ENCODE measurements at places on chromosomes 6 and 20.
A peak's percentile ranks its signal among the peaks of the same experiment; 100 is the strongest.

- H3K27ac ChIP-seq = no peak overlapping the region
- H3K4me3 ChIP-seq = no peak overlapping the region
- H3K27me3 ChIP-seq = no peaks in the 10 kb centered on the region
- no peaks in the 10 kb centered on the region for H3K4me1 ChIP-seq
- no peak for DNase-seq
- H3K36me3 ChIP-seq = no peaks in the 10 kb centered on the region
Measured at GRCh38 chr20:62415354-62416111, 8.4 kb upstream of the CABLES2 start.

- peak overlapping the region; percentile 77 for H3K27ac ChIP-seq
- peak; percentile 85 for DNase-seq
- no peaks in the 10 kb centered on the region for H3K36me3 ChIP-seq
- no peaks in the 10 kb centered on the region for H3K27me3 ChIP-seq
Measured at GRCh38 chr6:166237617-166238016, 70.0 kb upstream of the TBXT start.

DNA sequence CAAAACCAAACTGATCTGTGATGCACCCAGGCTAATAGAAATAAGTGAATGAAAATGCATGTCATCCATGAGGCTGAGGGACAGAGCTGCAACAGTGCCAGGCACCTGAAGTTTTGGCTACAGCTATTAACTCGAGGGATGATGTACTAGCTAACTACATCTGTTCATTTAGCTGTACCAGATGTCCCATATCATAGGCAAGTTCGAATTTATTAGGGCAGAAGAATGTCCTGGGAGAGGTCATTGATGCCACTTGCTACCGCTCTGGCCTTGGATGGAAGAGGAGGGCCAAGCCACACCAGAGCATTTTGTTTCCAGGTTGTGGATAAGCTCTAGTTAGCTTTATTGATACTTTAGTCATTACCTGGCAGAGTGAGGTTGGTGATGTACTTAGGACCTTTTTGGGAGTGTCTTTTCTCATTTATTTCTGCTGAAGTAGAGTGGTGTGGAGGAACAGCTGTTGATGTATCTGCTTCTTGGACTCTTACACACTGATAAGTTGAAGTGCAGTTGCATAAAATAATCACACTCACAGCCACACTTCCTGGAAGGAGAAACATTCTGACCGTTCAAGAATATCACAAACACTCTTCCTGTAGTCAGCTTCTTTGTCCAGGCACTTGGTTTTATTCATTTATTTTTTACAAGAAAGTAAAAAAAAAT, 8.2 kb downstream of the ZFAND3 start:
- no peaks in the 10 kb centered on the region for H3K36me3 ChIP-seq
- no peaks in the 10 kb centered on the region for H3K27me3 ChIP-seq
- DNase-seq = no peak
- H3K4me3 ChIP-seq = no peak overlapping the region
- H3K27ac ChIP-seq = no peak overlapping the region

DNA sequence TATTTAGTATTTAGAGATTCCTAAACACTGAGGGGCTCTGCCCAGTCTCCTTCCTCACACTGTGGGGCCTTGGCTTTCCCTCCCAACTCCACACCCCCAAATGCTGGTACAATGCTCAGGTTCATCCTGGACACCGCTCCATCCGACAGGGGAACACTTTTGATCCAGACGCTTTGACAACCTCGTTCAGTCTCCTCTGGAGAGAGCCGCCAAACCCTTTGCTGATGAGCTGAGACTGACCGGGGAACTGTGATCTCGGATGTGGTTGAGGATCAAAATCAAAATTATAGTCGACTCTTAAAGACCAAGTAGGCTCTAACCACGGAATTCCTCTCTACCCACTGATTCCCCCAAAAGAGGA, 38.8 kb upstream of the HLA-E start:
- H3K27ac ChIP-seq = no peak overlapping the region
- H3K4me3 ChIP-seq = no peak overlapping the region
- DNase-seq = no peak
- no peaks in the 10 kb centered on the region for H3K36me3 ChIP-seq

GRCh38 chr20:60269573-60270162, 311.4 kb downstream of the CDH26 start:
- H3K4me1 ChIP-seq = no peaks in the 10 kb centered on the region
- DNase-seq = no peak
- no peak overlapping the region for H3K4me3 ChIP-seq
- H3K27me3 ChIP-seq = no peaks in the 10 kb centered on the region
- H3K36me3 ChIP-seq = no peaks in the 10 kb centered on the region

DNA sequence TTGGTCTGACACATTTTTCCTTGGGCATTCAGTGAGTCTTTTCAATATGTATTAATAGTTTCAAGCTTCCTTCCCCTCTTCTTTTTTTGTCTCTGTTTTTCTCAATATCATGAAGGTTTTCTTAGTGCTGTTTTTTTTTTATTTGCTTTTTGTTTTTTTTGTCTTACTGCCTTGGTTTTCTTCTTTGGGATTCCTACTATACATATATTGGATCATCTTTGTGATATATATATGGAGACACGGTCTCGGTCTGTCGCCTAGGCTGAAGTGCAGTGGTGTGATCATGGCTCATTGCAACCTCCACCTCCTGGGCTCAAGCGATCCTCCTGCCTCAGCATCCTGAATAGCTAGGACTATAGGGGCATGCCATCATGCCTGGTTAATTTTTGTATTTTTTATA, 43.8 kb downstream of the NCOA3 start:
- no peak for DNase-seq
- H3K36me3 ChIP-seq = no peaks in the 10 kb centered on the region

DNA sequence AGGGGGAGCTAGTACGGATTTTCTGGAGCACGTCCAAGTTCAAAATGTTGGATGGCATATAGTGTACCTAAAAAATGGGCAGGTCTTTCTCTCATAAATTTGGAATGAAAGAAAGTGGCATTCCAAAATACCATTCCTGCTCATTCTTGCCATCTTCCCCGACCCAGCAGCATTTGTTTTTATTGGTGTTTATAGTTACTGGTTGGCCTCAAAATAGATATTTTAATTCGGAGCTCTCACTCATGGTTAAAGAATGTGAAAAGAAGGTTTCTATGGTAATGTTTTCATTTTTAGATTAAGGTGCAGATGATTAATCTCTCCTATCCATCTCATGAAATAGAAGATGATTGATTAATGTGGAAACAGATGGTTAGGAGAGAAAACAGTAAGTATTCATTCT, 204.5 kb downstream of the HIVEP2 start:
- no peaks in the 10 kb centered on the region for H3K4me1 ChIP-seq
- DNase-seq = no peak
- no peaks in the 10 kb centered on the region for H3K36me3 ChIP-seq
- no peak overlapping the region for H3K27ac ChIP-seq
- H3K27me3 ChIP-seq = no peaks in the 10 kb centered on the region

DNA sequence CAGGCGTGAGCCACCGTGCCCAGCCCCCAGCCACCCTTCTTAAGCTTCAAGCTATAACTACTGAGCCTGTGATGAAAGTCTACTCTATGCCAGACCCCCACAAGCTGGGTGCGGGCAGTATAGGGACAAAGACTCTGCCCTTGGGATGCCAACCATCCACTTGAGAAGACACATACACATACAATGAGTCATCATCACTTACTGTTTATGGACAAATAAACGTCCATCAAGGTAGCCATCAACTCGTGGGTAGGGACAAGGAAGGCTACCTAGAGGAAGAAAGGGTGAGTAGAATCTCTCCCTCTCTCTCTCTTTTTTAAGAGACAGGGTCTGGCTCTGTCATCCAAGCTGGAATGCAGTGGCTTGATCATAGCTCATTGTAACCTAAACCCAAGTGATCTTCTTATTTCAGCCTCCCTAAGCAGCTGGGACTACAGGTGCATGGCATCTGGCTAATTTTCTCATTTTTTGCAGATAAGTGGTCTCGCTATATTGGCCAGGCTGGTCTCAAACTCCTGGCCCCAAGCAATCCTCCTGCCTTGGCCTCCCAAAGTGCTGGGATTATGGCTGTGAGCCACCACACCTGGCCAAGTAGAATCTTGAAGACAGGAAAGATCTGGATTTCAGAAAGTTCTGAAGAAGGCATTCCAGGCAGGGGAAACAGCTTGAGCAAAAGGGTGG, 2.6 kb upstream of the TP53INP2 start:
- no peak overlapping the region for H3K27ac ChIP-seq
- no peaks in the 10 kb centered on the region for H3K36me3 ChIP-seq
- H3K4me3 ChIP-seq = no peak overlapping the region
- no peaks in the 10 kb centered on the region for H3K27me3 ChIP-seq
- no peaks in the 10 kb centered on the region for H3K4me1 ChIP-seq

DNA sequence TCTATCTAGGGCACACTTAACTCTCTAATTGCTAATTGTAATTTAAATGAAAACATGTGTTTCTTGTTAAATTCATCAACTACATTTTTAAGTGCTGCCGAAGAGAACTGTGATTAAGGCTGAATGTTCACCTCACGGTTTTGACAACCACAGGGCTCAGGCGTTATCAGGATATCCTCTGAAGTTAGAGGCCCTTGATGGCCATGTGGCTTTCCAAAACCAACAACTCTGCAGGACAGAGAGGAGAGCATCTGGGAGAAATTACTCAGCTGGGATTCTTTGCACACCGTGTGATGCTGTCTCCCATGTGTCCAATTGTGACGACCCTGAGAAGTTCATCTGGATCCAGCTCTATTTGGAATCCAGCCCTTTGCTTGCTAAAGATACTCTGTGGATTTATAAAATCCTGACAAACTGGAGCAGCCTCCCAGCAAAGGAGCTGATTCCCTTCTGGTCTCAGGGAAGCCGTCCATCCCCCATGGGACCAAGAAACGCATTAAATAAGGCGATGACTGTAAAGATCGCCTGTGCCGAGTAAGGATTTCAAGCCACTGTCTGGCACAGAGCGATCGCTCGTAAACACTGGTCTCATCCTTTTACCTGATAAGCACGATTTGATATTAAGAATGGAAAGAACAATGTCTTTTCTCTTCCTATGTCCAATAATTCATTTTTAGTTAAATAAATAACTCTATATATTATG, 401.1 kb downstream of the CD83 start:
- no peak overlapping the region for H3K27ac ChIP-seq
- H3K4me3 ChIP-seq = no peak overlapping the region
- H3K27me3 ChIP-seq = no peaks in the 10 kb centered on the region
- no peak for DNase-seq

GRCh38 chr20:41054070-41054846, 25.6 kb downstream of the TOP1 start:
- peaks cover 13% of the 10 kb centered on the region for H3K4me1 ChIP-seq
- H3K27me3 ChIP-seq = no peaks in the 10 kb centered on the region
- H3K4me3 ChIP-seq = no peak overlapping the region
- no peak overlapping the region for H3K27ac ChIP-seq
- no peaks in the 10 kb centered on the region for H3K36me3 ChIP-seq
- DNase-seq = peak; percentile 55

DNA sequence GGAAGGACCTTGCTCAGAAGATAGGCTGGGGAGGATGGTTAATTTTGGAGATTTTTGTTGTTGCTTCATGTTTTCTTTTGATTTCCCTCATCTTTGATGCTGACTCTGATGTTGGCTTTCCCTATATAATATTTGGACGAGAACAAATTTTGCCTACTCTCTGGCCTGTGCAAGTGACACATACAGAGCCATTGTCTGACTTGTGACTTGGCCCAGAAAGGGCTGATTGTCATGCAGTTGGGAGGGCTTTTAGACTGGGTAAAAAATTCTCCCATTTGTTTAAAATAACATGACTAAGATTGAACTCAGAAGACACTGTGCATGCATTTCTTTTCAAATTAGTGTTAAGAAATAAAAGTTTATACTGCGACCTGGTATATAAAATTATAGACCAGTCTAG, 98.6 kb upstream of the SUPT3H start:
- no peaks in the 10 kb centered on the region for H3K36me3 ChIP-seq
- no peak overlapping the region for H3K4me3 ChIP-seq
- no peak for DNase-seq
- no peaks in the 10 kb centered on the region for H3K4me1 ChIP-seq
- H3K27ac ChIP-seq = no peak overlapping the region
- no peaks in the 10 kb centered on the region for H3K27me3 ChIP-seq

DNA sequence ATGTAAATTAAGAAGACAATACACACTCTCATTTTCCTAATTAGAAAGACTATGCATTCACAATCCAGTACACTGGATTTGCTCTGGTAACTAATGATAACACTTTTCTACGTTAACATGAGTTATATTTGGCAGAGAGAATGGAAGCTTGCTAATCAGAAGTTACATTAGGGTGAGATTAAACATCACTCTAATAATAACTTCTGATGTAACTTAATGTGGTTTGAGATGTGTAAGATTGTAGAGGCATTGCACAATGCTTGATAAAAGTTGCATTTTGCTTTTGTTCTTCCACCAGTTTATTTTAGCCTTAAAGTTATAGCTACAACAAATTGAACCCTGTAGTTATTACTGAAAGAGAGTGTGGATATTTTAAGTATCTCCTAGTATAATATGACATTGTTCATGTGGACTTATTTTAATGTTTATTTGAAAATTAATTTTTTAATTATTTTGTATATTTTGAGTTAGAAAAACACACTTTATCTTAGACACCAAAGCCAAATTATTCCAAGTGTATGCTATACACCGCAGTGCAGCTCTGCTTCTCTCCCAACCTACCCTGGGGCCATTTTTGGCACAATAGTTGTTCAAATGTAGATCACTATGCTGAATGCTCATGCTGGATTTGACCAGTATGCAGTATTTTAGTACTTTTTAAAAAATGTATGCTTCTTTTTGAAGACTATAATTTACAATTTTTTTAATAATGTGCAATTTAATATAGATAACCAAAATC, 143.2 kb downstream of the SLC16A10 start:
- no peaks in the 10 kb centered on the region for H3K27me3 ChIP-seq
- H3K4me1 ChIP-seq = no peaks in the 10 kb centered on the region
- no peaks in the 10 kb centered on the region for H3K36me3 ChIP-seq

- no peak overlapping the region for H3K27ac ChIP-seq
- H3K4me1 ChIP-seq = peaks cover 13% of the 10 kb centered on the region
- H3K27me3 ChIP-seq = no peaks in the 10 kb centered on the region
Measured at GRCh38 chr6:156820089-156820798, 43.1 kb downstream of the ARID1B start.

- H3K4me1 ChIP-seq = no peaks in the 10 kb centered on the region
- no peak overlapping the region for H3K27ac ChIP-seq
- H3K27me3 ChIP-seq = no peaks in the 10 kb centered on the region
- H3K4me3 ChIP-seq = no peak overlapping the region
Measured at GRCh38 chr6:7461416-7461815, 71.8 kb downstream of the RIOK1 start.

DNA sequence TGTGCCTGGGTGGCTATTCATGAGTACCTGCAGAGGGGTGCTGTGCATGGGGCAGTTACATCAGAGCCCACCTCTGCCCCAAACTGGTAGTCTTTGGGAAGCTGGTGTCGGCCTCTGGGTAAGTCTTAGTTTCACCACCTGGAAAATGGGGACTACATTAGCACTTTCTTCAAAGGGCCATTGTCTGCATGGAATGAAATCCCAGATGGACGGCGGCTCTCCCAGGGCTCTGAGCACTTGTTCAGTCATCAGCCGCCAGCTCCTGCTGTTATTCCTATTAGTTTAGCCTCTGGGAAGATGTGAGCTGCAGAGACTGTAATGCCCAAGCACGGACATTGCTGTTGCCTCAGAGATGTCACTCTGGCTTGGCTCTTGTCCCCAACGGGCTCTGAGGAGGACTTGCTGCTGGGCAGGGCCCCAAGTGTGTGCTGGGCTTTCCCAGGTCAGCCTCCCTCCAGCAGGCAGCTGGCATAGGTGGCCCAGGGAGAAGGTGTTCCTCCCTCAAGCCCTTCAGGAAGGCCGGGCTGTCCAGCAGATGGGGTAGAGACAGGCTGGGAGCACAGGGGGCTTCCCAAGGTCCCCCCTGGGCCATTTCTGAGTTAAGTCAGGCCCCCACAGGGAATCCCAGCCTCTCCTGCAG, 268.3 kb downstream of the TFAP2C start:
- peak; percentile 38 for DNase-seq
- H3K4me3 ChIP-seq = no peak overlapping the region
- H3K36me3 ChIP-seq = no peaks in the 10 kb centered on the region
- H3K27ac ChIP-seq = no peak overlapping the region
- H3K4me1 ChIP-seq = no peaks in the 10 kb centered on the region
- no peaks in the 10 kb centered on the region for H3K27me3 ChIP-seq
